ENCODE measurements at places on chromosomes 5 and 9.

DNA sequence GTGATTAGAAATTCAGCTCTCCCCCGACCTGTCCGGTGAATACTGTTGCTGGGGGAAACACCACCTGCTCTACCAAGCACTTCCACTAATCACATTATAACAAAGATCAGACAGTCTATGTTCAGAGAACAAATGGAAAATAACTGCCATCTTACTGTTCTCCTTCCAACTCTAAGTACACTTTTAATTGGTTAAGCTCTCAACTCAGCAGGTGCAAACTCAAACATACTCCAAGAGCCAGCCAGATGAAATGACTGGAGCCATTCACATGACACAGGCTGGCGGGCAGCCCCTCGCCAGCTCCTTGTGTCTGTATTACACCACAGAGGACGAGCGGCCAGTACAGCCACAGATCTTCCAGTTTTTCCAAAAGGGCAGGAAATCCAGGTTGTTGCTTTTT is 16.1 kb downstream of the LIFR start:
- DNase-seq, result no peak

DNA sequence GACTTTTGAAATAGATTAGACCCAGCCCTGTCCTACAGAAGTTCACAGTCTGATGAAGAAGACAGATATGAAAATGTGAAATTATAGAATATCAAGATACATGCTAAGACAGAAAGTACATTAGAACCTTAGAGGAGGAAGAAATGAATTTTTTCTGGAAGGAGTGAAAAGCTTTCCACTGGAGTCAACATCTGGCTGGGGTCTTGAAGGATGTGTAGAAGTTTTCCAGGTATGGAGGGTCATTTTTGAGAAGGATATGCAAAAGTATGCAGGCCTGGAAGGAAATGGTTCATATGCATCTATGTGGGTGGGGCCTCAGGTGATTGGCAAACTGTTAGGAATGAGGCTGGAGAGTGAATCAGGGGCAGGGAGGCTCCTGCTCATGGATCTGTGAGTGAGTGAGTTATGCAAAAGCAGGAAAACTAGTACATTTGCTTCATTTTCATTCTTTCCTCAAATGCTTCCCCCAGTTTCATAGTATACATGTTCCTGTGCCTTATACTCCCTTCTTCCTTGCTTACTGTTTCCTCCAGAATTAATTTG is 142.3 kb downstream of the GRIA1 start:
- DNase-seq, result no peak

GRCh38 chr5:177592010-177592834 is at the start of gene TMED9:
TSS of gene TMED9 (plus strand) at chr5:177592203. CDS start at chr5:177592215, 12 bp downstream.
- peak; percentile 81 for DNase-seq

DNA sequence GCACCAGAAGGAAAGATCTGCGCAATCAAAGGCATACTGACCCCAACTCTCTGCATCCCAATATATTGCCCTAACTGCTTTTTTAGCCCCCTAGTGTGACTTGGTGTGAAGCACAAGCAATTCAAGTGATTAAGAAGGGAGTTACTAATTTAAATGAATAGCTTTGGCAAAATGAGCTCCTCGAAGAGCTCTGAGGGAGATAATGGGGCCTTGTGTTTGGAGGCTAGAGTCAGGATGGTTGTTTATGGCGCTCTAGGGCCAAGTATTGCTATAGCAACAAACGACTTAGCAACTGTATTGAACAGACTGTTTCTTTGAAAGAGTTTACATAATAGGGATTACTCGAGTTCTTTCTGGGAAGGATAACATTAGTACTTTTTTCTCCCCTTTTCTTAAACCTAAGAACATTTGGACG is 11.5 kb upstream of the C5orf58 start:
- no peak for DNase-seq

DNA sequence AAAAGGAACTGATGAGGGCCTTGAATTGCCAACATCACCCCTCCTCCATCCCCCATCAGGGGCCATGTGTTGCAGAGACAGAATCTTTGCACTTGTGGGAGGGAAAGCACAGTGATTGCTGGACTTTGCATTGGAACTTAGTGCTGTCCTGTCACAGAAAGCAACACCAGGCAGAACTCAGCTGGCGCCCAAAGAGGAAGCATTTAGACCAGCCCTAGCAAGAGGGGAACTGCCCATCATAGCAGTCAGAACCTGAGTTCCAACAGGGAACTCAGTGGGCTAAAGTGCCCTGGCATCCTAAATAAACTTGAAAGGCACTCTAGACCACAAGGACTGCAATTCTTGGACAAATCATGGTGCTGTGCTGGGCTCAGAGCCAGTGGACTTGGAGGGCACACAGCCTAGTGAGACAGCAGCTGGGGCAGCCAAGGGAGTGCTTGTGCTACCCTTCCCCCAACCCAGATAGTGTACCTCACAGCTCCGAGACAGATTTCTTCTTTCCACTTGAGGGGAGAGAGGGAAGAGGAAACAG is 128.1 kb downstream of the ACTL7B start:
- no peak for DNase-seq

DNA sequence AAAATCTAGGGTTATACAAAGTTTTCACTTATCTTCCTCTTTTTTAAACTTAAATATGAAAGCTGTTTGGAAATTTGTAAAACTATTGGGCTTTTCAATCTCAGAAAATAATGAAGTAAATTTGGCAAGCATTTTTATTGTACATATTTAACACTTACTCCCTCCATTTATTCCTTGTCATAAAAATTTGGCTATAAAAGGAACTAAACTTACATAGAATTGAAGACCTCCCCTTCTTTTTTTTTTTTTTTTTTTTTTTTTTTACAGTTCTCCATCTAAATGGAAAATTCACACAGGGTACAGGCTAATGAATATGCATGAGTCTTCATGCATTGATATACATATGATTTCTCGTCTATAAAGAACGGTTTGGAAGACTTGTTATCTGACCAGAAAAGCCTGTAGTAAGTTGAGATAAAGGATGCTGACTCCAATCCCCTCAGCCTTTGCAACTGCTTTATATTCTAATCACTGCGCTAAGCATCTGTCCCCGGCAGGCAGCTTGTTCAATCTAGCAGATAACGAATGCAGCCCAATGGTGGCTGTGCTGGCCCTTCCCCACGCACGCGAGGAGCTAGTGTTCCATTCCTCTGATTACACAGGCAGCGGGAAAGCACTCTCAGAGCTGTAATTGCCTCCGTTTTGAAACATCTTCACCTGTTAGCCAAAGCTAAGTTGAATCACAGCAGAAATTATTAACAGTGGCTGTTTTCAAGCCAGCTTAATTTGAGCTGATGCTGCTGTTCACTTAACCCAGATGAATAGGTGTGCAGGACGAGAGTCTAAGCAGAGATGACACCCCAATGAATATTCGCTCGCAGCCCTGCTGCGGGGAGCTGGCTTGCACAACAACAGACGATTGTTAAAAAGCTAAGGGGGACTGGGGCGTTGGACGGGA is 453.8 kb upstream of the ZNF608 start:
- no peak for DNase-seq

DNA sequence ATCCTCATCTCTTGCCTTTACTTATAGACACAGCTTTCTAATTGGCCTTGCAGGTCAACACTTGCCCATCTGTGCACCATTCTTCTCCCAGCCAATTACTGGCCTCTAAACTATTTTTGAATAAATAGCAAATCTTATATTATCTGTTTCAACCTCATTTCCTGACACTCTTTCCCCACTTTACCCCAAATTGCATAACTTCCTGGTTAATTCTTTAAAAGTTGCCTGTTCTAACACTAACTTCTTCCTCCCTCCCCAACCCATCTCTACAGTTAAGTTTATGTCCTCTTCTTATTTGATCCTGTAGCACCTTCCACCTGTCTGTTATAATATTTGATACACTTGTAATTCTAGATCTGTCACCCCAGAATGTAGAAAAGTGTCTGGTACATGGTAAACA is 372.1 kb downstream of the PDE4D start:
- no peak for DNase-seq

DNA sequence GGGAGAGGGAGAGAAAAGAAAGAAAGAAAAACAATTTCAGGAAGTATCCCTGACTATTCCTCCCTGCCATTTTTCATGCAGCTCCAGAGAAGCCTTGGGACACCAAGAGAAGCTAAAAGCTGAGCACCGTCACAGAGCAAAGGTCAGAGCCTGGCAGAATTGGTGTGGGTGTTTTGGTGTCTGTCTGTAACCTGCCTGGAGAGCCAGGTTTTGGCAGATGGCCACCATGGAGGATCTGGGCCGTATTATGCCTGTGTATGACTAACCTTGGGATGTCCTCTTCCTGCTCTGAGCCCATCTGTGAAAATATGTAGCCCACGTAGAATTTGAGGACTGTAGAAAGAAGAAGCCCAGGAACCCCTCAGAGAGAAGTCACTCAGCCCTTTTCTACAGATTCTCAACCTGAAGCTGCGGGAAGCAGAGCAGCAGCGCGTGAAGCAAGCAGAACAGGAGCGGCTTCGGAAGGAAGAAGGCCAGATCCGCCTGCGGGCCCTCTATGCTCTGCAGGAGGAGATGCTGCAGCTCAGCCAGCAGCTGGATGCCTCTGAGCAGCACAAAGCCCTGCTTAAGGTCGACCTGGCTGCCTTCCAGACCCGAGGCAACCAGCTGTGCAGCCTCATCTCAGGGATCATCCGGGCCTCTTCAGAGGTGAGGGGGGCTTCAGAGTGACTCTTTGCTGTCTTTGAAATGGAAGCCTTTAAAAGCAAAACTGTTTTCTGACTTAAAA is 18.8 kb downstream of the GLE1 start:
- no peak for DNase-seq

DNA sequence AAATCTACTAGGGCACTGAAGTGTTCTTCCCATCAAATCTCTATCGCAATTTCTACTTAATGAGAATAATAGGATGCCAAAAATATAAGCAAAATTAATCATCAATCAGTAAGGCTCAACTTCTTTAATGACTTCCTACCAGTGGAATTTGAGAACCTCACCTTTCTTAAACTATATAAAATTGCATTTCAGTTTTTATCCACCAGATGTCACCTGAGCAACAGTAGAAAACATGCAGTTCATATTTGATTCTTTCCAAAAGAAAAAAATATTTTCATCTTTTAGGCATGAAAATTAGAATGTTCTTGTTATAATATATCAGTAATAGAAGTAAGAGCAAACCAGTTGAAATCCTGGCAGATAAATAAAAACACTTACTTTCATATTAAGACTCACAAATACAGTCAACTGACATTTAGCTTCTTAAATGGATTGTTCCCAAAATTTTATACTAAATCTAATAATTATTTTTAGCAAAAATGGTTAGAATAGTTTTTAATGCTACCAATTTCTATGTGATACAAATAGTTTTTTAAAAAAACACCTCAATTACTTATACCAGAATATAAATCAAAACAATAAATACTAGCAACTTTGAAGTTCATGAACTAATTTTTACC is 13.4 kb upstream of the CCDC112 start:
- no peak for DNase-seq

DNA sequence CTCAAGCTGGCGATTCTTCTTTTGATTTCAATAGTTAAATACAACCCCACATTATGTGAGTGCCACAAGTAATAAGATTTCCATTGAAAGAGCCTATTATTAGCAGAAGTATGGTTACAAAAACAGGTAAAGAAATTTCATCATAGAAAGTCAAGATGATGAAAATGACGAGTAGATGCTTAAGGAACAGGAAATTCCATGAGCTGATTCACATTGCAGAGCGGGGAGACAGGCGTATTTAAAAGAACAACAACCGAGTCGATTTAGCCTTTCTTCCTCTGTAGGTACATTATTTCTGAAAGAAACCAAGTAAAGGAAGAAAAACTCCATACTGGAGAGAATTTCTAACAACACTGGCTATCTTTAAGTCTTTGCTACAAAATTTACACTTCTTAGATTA is 310.4 kb downstream of the SLF1 start:
- no peak for DNase-seq

GRCh38 chr5:128478386-128479368 is 59.4 kb downstream of the FBN2 start:
- no peak for DNase-seq

GRCh38 chr9:72960446-72960845 is 7.6 kb upstream of the ALDH1A1 start:
- DNase-seq, result no peak

DNA sequence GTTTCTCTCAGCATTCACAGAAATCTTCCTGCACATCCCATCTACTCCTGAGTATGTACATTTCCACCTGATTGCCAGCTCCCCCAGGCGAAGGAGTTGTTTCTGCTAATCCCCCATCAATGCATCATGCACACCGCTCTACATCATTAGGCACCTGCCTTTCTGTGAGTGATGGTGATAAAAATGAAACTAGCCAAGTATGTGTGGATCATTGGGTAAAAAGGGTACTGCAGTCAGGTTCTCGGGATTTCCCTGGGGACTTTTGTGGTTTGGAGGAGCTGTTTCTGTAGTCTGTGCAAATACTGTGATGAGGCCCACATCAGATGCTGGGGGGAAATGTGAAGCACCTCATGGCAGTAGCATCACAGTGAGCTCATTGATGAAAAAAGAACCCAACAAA is 30.4 kb downstream of the CAMK4 start:
- DNase-seq, result no peak

DNA sequence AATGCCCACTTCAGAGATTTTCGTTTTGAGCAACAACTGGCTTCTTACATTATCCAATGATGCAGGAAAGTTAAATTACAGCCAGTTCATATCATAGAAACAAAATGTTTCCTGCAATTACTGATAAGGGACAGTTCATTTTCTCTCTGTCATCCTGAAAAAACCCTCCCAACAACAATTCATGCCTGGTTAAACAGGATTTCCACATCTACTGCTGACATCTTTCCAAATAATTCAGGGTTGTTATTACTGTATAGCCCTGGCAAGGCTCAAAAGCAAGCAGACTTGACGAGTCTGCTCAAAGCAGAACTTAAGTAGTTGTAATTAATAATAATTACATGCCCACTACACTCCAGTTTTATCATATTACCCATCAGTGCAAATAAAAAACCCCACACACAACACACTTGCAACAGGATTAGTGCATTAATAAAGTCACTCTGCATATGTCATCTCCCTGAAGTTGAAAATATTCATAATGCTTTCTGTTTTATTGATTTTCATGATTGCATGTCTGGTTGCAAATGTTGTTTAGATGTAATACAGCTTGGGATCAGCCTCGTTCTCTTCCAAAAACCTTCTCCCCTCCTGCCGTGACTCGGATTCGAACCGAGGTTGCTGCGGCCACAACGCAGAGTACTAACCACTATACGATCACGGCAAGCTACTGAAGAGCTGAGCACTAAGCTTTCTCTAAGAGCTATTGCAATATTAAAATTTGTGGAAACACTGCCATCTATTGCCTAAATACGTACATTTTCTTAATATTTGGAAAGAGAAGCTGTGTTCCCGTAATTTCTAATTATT is 119.6 kb upstream of the NFIB start:
- no peak for DNase-seq

- DNase-seq, result no peak
Measured at GRCh38 chr5:155783246-155783645, 543.7 kb upstream of the SGCD start.

GRCh38 chr9:91328186-91328585 is 33.5 kb downstream of the AUH start:
- no peak for DNase-seq

Measured in activated CD8-positive, alpha-beta memory T cell treated with anti-CD3 and anti-CD28 coated beads for 1 hour (primary cell).